SJCRH30 (cell line): ENCODE measurements at places on chromosomes 6 and 20.

- DNase-seq, result no peak
Measured at GRCh38 chr6:53691667-53692133, 26.1 kb upstream of the KLHL31 start.

DNA sequence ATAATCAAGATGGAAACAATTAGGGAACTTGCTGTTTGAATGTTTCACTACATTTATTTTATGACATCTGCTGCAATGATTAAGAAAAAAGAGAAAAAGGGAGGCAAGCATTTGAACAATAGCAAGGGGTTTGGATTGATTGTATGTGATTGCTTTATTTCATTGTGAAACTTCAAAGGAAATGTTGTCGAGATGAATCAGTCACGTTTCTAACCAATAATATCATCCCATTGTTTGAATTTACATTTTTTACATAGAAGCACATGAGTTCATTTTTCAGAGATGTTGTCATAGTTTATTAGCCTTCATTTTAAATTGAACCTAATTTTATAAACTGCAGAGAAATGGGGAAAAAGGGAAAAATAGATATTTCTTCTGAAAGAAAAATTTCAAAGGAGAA is 572.0 kb downstream of the KIF16B start:
- DNase-seq, result no peak

- no peak for DNase-seq
Measured at GRCh38 chr6:141956046-141956761, 176.5 kb upstream of the GJE1 start.

- peak; percentile 76 for DNase-seq
Measured at GRCh38 chr6:30720738-30721197, 616 bp downstream of the TUBB start.

GRCh38 chr20:41051009-41051825 is 22.6 kb downstream of the TOP1 start:
- DNase-seq, result no peak
